Glomerular endothelial cell (primary cell): ENCODE measurements at places on chromosomes 3 and 15.

DNA sequence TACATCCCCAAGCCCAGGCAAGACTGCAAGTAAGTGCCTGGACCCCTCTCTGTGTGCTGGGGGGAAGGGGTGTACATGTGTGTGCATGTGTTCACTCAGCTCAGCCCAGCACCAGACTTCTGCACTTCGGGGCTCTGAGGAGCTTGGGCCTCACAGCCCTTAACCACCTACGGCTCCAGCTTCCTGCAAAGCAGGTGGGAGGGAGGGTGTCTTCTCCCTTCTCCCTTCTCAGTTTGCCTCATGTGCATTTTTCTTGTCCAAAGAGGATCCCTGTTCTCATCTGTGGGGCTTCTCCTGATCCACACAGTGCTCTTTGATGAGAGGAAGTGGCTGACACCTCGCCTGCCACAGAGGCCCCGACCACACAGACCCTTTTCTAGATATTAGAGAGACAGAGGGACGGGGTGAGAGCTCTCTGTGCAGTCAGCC lies 69.3 kb downstream of the MESD start:
- DNase-seq: no peak

GRCh38 chr3:25582242-25582641 lies 82.5 kb downstream of the TOP2B start:
- no peak for DNase-seq

DNA sequence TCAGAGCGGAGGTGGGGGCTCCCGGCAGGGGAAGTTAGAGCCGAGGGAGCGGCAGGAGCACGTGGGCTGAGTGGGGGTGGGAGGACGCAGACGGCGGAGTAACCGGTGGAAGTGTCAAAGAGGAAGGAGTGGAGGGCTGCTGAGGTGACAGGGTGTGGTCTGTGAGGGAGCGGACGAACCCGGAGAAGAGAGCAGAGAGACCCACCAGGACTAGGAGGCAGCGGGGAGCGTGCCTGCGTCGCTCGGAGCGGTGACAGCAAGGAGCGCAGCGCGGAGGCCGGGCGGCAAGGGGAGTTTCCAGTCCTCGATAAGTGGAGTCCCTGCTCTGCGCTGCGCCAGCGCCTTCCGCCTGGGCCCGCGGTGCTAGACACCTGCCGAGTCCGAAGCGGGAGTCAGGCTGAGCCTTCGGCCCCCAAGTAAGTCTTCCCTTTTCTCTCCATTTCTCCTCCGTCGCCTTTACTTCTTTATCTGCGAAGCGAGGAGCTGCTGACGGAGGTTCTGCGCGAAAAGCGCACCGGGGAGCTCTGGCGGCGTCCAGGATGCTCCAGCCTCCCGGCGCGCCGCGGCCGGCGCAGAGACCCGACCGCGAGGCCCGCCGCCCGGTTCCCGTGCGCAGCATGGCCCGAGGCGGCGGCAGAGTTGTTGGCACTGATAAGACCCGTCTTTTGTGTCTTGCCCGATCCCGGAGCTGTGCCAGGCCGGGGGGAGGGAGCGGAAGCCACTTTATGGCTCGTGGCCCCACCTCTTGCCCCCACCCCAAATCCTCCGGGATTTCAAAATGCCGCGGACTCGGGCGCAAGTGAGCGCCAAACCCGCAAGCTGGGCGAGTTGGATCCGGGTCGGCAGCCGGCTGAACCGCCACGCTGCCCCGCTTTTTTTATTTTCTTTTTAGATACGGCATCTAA lies 533.0 kb upstream of the SEMA6D start:
- no peak for DNase-seq

GRCh38 chr15:65231306-65231705 lies 20.0 kb upstream of the CILP start:
- no peak for DNase-seq

DNA sequence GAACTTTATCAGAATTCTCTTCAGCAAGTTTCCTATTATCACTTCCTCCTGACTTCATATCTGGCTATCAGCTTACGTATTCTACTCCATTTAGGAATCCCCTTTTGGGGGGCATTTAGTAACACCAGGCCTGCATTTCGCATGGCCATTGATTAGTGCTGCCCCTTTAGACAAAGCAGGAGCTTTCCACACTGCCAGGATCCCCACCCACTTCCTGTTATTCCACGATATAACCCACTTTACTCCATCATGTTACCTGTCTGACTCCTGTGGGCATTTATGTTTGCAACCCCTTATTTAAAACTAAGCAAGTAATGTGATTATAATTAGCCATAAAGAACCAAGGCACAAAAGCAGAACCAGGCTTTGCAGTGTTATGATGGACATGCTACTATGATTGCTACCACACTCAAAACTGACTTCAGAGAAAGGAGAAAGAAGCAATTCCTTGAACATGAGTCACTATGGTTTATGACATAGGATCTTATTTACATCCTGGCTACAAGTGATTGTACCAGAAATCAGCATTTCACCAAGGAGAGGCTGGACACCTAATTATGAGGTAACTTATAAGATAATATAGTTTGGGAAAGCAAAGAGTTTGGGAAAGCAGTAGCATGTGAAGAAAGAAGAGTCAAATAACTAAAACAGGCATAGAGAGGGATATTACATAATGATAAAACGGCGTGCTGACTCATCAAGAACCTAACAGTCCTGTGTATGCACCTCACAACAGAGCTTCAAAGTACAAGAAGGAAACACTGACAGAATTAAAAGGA lies 96.3 kb downstream of the IGSF11 start:
- no peak for DNase-seq

DNA sequence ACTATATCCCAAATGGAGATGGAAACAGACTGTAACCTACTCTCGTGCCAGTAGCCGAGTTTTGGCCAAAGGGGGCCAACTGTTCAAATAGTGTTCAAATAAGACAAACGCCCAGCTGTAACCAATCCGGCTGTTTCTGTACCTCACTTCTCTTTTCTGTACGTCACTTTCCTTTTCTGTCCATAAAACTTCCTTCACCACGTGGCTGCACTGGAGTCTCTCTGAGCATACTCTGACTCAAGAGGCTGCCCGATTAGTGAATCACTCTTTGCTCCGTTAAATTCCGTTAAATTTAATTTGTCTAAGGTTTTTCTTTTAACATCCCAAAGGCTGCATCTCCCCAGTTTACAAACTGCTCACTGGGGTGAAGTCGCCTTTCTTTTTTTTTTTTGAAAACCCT lies 219.2 kb upstream of the P2RY1 start:
- no peak for DNase-seq

- DNase-seq: no peak
Measured at GRCh38 chr15:86062646-86063243, 16.9 kb upstream of the AGBL1 start.

DNA sequence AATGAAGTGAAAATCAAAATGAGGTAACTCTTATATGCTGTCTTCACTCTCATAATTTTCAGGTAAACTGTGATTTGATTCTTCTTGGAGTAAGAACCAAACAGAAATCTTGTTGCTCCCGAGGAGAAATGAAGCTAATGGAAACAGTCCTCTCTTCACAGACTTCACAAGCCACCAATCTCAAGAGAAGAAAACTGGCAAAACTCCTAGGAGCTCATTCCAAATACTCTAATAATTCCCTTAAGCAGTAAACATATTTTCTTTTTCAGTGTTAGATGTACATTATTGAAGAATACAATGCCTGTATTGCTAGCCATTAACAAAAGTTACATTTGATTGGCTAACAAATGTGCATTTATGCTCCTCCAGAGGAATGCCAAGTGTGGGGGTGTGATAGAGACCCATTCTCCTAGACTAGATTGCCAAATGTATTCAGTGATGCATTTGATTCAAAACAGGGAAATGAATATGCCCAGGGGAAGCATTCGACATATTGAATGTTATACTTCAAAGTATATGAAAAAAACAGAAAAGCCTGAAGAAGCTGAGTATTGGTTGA lies 11.8 kb upstream of the RIOX2 start:
- DNase-seq: no peak

DNA sequence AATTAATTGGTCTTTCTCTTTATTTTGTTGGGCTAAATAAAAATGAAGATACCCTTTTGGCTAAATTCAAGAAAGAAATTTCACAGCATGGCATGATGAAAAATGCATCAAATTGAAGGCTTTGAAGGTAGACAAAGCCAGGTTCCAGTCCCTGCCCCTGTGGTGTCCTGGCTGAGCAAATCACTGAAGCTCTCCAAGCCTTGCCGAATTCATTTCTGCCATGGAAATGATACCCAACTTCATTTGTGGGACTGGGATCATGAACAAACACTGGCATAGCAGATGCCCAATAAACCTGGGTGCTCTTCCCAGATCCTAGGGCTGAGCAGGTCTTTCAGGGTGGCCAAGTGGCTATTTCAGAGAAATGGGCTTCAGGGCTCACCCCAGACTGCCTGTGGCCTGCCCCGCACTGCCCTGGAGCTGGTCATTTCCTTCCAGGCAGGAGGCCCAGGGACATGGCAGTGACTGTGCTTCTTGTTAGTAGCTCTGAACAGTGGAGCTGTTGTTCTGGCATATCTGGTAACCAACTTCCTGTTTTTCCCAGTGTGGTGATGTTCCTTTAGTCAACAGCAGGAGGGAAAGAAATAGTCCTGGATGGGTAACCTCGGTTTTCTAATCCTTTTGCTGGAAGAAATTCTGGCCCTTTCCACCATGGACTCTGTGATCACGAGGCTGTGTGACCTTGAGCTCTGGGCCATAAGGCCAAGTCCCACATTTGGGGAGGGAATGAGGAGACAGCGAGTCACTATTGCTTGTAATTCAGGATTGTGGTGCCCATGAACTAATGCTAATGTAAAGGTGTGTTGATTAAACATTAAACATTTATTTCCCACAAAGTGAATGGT lies 47.6 kb downstream of the CTDSPL start:
- DNase-seq: no peak

GRCh38 chr15:80309769-80310384 lies 57.9 kb upstream of the CTXND1 start:
- no peak for DNase-seq

DNA sequence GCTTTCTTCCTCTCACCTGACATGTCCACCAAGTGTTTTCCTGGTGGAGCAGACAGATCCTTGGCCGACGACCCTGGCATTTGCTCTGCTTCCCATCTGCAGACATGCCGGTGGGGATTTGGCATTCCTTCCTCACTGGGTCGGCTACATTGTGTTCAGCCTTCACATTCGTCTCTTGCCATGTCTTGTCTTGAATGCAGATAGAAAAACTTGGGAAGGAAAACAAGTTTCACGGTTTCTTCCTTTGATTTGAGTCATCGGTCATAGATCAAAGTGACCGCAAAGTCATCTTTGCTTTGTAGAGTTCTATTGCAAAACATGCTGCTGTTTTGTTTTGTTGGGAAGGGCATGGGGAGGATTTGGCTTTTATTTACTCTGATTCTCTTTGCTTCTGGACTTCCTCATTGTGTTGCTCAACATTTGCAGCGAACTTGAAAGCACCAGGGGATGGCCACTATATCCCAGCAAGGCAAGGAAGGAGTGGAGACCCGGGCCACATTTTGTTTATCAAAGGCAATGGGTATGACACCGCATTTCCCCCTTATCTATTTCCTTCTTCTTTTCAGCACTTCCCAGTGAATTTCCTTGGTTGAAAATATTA lies 321.3 kb downstream of the CACNA2D3 start:
- DNase-seq: no peak
